ENCODE measurements at places on chromosomes 3 and 15.
A peak's percentile ranks its signal among the peaks of the same experiment; 100 is the strongest.

- no peak overlapping the region for H3K4me3 ChIP-seq
- no peaks in the 10 kb centered on the region for H3K36me3 ChIP-seq
- H3K27ac ChIP-seq: no peak overlapping the region
- peaks cover 2% of the 10 kb centered on the region for H3K27me3 ChIP-seq
- peaks cover 6% of the 10 kb centered on the region for H3K4me1 ChIP-seq
These were observed 100.8 kb downstream of the SEMA6D start for GRCh38 chr15:47817969-47818548.

- no peak for DNase-seq
- peaks cover 6% of the 10 kb centered on the region for H3K27me3 ChIP-seq
- no peaks in the 10 kb centered on the region for H3K36me3 ChIP-seq
- peak overlapping the region; percentile 9 for H3K27ac ChIP-seq
These were observed 19.4 kb upstream of the IQCF6 start for GRCh38 chr3:51798411-51798963.

DNA sequence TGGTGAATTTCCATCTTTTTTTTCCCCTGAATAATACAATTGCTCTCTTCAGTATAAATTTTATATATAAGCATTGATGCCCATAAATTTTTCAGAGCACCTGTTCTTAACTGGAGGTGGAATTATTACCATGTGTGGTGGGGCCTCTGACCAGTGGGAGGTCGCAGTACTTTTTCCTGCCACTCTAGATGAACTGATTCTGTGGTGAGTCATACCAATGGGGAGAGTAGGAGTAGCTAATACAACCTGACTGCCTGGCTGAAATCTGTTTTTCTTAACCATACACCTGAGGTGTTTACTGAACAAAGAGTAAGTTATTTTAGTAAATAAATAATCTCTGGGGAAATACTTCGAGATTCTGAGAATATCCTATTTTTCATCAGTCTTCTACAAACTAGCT, 67.2 kb downstream of the UNC13C start:
- H3K4me1 ChIP-seq: no peaks in the 10 kb centered on the region
- H3K27me3 ChIP-seq: peaks cover 2% of the 10 kb centered on the region
- no peak overlapping the region for H3K27ac ChIP-seq
- H3K4me3 ChIP-seq: no peak overlapping the region
- no peak for DNase-seq

DNA sequence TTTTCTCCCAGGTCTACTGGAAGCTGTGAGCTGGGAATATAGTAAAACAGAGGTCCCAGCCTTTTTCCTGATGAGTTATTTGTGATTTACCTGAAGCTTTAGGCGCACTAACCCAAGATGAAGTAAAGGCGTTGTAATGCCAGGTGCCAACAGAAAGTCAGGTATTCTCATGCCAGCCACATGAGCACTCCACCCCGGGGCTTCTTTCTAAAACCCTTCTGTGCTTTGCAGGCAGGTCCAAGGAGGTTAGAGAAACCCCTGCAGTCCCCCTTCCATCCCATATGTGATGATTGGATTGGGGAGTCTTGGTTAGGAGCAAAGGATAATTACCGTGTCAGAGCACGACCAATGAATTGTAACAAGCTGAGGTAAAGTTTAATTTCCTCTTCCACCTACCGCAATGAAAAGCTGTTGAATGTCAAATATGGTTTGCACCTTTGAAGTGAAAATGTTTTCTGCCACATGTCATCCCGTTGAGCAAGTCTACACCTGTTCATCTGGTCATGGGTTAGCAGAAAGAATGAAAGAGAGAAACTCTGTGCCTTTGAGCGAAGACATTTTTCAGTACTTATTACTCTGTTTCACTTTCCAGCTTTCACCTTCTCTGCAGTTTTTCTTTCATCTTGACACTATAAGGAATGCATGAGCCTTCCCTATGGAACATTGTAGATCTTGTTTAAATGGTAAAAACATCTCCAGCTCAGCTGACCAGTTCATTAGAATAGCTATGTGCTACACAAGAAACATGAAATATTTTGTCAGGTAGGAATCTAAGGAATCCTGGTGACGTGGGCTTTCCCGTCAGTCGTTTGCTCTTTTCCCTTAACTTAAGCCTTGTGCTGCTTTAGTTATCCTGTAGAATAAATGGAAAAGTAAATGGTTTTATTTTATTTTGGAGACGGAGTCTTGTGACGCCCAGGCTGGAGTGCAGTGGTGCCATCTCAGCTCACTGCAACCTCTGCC, 204.6 kb upstream of the IL12A start:
- H3K27me3 ChIP-seq: peaks cover 9% of the 10 kb centered on the region
- H3K36me3 ChIP-seq: no peaks in the 10 kb centered on the region
- H3K4me3 ChIP-seq: no peak overlapping the region
- DNase-seq: no peak
- H3K4me1 ChIP-seq: peaks cover 1% of the 10 kb centered on the region

- DNase-seq: no peak
- no peak overlapping the region for H3K4me3 ChIP-seq
- H3K27ac ChIP-seq: no peak overlapping the region
- H3K36me3 ChIP-seq: no peaks in the 10 kb centered on the region
These were observed 76.6 kb upstream of the NANOGP8 start for GRCh38 chr15:35161694-35162093.

GRCh38 chr3:148450819-148451218, 246.9 kb upstream of the AGTR1 start:
- DNase-seq: no peak
- no peaks in the 10 kb centered on the region for H3K27me3 ChIP-seq
- H3K36me3 ChIP-seq: no peaks in the 10 kb centered on the region
- H3K4me3 ChIP-seq: no peak overlapping the region
- H3K27ac ChIP-seq: no peak overlapping the region

DNA sequence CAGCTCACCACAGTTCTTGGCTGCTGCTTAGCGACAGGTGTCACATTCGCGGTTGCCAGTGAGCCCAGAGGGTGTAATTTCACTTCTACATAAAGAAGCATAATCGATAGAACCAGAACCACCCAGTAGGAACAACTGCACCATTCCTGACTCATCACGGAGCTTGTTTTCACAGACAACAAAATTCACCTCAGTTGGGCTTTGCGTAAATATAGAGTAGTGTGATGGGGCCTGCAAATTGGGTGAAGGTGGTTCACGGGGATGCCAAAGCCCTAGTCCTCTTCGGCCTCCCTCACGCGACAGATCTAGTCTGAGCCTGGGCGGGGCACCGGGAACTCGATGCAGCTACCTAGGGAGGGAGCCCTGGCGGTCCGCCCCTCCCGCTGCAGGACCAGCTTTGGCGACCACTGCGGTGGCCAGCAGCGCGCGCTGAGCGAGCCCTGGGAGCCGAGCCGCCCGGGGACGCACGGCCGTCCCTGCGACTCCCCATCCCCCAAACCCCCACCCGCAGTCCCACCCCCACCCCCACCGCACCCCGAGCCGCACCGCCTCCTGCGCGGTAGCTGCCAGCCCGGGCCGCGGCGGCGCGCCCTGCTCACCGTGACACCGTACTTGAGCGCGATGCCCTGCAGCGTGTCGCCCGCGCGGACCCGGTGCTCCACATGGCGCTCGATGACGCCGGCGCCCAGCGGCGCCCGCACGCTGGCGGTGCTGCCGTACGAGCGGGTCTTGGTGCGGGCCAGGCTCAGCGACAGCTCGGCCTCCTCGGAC, 519 bp downstream of the LYSMD2 start:
- peaks cover 8% of the 10 kb centered on the region for H3K36me3 ChIP-seq
- peak overlapping the region; percentile 93 for H3K27ac ChIP-seq
- DNase-seq: peak; percentile 58
- peaks cover 59% of the 10 kb centered on the region for H3K4me1 ChIP-seq
- no peaks in the 10 kb centered on the region for H3K27me3 ChIP-seq

GRCh38 chr3:12182687-12183441, 24.2 kb upstream of the TIMP4 start:
- DNase-seq: no peak
- peaks cover 79% of the 10 kb centered on the region for H3K4me1 ChIP-seq
- no peaks in the 10 kb centered on the region for H3K27me3 ChIP-seq
- no peak overlapping the region for H3K27ac ChIP-seq
- no peak overlapping the region for H3K4me3 ChIP-seq

- H3K4me1 ChIP-seq: peaks cover 36% of the 10 kb centered on the region
- peak overlapping the region; percentile 14 for H3K27ac ChIP-seq
- peaks cover 2% of the 10 kb centered on the region for H3K36me3 ChIP-seq
- H3K4me3 ChIP-seq: no peak overlapping the region
These were observed 4.9 kb upstream of the TBC1D5 start for GRCh38 chr3:17747174-17747889.

DNA sequence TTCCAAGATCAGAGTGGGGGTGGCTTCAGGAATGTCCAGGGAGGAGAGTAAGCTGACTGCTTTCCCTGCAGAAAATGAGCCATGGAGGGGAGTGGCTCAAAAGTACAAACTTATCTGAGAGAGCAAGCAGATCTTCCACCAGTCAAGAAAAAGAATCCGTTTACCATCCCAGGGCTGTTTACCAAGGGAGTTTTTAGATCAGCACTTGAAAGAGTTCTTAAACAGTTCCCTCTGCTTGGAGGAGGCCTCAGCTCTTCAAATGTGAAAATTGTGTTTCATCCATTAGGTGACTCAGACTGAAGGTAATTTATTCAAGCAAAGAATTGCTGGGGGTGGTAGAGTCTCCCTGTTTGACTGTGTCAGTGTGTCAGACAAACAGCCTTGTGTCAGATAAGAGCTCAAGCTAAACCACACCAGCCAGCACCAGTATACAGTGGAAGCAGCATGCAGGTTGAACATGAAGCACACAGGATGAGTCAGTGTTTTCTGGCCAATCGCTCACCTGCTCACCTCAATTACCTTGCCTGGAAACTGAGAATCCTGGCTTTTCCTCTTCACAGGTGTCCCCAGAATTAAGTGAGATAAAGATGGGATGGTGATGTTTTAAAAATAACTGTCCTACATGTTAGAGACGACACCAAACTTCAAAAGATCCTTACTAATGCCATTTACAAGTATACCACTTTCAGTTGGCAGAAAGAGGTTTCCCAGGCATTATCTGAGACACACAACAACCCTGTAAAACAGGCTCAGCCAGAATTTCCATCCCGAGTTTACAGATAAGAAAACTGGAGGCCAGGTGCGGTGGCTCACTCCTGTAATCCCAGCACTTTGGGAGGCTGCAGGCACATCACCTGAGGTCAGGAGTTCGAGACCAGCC, 21.7 kb downstream of the SH3BP5 start:
- no peaks in the 10 kb centered on the region for H3K36me3 ChIP-seq
- peak overlapping the region; percentile 86 for H3K27ac ChIP-seq
- peak overlapping the region; percentile 45 for H3K4me3 ChIP-seq
- peaks cover 61% of the 10 kb centered on the region for H3K4me1 ChIP-seq
- peak; percentile 52 for DNase-seq
- no peaks in the 10 kb centered on the region for H3K27me3 ChIP-seq

DNA sequence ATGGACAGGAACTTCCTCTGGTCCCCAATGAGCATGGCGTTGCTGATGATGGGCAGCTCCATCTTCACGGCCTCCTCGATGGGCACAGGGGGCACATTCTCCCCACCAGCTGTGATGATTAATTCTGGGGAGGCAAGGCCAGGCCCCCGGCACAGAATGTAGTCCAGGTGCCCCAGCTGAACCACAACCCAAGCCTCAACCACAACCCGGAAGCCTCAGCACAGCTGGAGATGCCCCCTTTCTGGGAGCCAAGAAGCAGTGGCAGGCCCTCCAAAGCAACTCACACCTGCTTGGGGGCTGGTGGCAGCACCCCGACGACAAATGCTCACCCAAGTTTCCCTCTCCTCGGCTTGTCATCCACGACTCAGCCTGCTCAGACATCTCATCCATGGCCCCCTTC, 25.2 kb downstream of the IDH3A start:
- DNase-seq: no peak
- peaks cover 29% of the 10 kb centered on the region for H3K4me1 ChIP-seq
- H3K4me3 ChIP-seq: no peak overlapping the region
- no peaks in the 10 kb centered on the region for H3K27me3 ChIP-seq
- H3K36me3 ChIP-seq: peaks cover 34% of the 10 kb centered on the region

All from activated naive CD8-positive, alpha-beta T cell treated with anti-CD3 and anti-CD28 coated beads, Interleukin-2, amount 50 U/mL, for 24 hours (primary cell).